ENCODE measurements at places on chromosomes 16 and 17. TPM values are rescaled to one million over a fixed set of nuclear protein-coding genes. Genes with fewer than 3 reads are reported as not detected.
A peak's percentile ranks its signal among the peaks of the same experiment; 100 is the strongest.

DNA sequence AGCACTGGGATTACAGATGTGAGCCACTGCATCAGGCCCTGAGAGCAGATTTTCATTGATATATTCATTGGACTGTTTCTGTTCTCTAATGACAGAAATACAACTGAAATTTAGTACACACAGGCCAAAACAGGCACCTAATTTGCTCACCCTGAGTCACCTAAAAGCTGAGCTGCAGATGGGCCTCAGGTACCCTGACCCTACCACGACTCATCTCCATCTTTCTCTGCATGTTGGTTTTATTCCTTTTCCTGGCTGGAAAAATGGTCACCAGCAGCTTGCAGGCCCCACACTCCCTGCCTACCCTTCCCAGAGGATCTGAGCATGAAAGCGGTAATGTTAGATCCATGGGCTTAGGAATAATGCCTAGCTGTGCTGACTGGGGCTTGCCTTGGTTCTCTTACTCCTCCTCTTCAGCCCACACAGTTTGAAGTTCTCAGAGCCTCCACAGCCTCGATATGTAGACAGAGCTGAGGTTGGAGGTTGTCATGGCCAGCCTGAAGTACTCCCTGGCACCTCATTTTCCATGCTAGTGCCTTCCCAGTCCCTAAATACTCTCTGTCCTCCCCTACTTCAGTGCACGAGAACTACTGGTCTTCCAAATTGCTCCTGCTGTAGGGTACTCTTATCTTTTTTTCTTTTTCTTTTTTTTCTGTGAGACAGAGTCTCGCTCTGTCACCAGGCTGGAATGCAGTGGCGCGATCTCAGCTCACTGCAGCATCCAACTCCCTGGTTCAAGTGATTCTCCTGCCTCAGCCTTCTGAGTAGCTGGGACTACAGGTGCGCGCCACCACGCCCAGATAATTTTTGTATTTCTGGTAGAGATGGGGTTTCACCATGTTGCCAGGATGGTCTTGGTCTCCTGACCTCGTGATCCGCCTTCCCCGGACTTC, 51.1 kb downstream of the CENPV start:
- no peaks in the 10 kb centered on the region for H3K27me3 ChIP-seq
- H3K27ac ChIP-seq, result no peak overlapping the region
- no peak for DNase-seq
- no peak overlapping the region for H3K4me3 ChIP-seq
- peaks cover 35% of the 10 kb centered on the region for H3K36me3 ChIP-seq
- H3K4me1 ChIP-seq, result no peaks in the 10 kb centered on the region

DNA sequence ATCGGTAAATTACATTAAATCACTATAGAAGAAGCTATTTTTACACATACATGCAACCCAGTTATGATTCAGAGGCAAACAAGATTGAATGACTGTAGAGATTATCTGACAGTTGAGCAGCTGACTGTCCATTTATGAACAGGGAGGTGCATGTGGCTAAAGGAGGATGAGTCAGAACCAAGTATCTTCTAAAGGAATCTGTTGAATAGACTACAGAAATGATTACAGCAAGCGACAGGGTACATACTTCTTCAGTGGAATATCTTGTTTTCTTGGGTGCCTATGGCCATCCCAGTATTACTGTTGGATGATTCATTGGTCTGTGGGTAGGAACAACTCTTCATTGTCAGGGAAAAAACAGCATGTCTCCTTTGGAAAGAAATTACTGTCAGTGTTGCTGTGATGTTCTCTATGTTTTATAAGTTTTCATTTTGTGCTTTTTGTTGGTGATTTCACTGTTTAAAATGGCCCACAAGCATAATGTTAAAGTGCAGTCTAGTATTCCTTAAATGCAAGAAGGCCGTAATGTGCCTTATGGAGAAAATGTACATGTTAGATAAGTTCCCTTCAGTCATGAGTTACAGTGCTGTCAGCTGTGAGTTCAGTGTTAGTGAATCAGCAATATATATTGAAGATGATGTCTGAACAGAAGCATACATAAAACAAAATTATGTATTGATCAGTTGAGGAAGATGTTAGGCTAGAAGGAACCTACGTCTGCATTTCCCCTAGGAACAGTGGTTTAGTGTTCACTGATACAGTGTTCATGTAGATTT, 27.0 kb downstream of the CBFB start:
- no peaks in the 10 kb centered on the region for H3K36me3 ChIP-seq
- H3K27me3 ChIP-seq, result no peaks in the 10 kb centered on the region
- H3K4me3 ChIP-seq, result no peak overlapping the region
- no peak overlapping the region for H3K27ac ChIP-seq
- DNase-seq, result no peak

The ODAD4 gene
- 0.33 TPM for total RNA-seq

DNA sequence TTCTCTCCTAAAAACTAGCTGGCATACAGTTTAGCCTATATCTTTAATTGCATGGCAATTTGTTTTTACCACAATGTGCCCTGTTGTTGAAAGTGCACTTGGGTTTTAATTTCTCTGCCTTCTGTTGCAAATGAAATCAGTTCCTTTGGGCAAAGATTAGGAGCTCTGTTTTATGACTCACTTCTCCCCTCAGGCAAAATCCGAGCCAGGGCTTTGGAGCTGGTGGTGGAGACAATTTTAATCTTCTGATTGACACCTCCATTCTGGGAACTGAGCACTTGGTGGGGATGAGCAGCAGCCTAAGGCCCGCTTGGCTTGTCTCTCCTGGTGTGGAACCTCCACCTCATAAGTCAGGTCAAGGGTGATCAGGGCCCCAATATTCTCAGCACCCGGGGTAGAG, 13.3 kb upstream of the MYH8 start:
- H3K4me1 ChIP-seq, result no peaks in the 10 kb centered on the region
- H3K27me3 ChIP-seq, result no peaks in the 10 kb centered on the region
- no peak overlapping the region for H3K27ac ChIP-seq
- no peak overlapping the region for H3K4me3 ChIP-seq
- no peaks in the 10 kb centered on the region for H3K36me3 ChIP-seq

- peaks cover 10% of the 10 kb centered on the region for H3K27me3 ChIP-seq
- peaks cover 27% of the 10 kb centered on the region for H3K36me3 ChIP-seq
- H3K4me3 ChIP-seq, result peak within 1 kb of the TSS; percentile 75
- H3K27ac ChIP-seq, result peak within 1 kb of the TSS; percentile 92
Observed at GRCh38 chr17:7328840-7329373, at the start of gene NEURL4. TSS of gene NEURL4 (minus strand) at chr17:7329335. CDS start at chr17:7329312, 23 bp downstream.

The ABCA10 gene
- 3.9 TPM for total RNA-seq

DNA sequence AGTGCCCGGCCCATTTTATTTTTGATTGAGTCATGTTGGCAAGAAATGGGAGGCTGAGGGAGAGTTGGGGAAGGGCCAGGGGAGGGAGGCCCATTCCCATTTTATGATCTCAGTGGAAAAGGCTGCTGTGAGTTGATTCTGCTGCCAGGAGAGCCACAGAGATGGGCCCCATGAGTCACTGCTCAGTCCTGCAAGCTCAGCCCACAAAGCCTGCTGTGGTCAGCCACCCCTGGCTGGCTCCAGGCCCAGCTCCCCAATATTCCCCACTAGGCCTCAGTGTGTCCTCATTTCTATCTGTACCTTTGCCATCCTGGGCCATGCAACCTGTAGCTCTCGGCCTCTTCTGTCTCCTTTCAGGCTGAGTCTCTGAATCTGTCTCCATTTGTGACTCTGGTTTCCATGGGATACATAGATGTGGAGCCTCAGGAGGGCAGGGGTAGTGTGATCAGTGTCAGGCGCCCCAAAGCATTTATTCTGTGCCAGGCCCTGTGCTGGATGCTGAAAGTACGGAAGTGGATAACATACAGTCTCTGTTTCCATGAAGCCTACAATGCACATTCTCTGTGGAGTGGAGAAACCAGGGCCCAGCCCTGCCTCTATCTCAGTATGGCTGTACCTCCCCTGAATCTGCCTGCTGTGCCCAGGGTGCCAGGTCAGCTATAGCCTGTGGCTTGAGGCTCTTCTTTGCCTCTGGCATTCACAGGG, 1.9 kb upstream of the PLEKHG4 start:
- H3K4me3 ChIP-seq, result no peak overlapping the region
- H3K4me1 ChIP-seq, result peaks cover 31% of the 10 kb centered on the region
- no peaks in the 10 kb centered on the region for H3K36me3 ChIP-seq

GRCh38 chr17:59848778-59849177, 44.0 kb downstream of the TUBD1 start:
- peaks cover 77% of the 10 kb centered on the region for H3K4me1 ChIP-seq
- H3K36me3 ChIP-seq, result no peaks in the 10 kb centered on the region
- no peaks in the 10 kb centered on the region for H3K27me3 ChIP-seq
- no peak overlapping the region for H3K4me3 ChIP-seq
- no peak overlapping the region for H3K27ac ChIP-seq

- DNase-seq, result no peak
- no peak overlapping the region for H3K4me3 ChIP-seq
- no peaks in the 10 kb centered on the region for H3K27me3 ChIP-seq
- H3K36me3 ChIP-seq, result no peaks in the 10 kb centered on the region
- no peak overlapping the region for H3K27ac ChIP-seq
- peaks cover 45% of the 10 kb centered on the region for H3K4me1 ChIP-seq
Observed at GRCh38 chr17:57553991-57554825, 190.9 kb downstream of the CCDC182 start.

DNA sequence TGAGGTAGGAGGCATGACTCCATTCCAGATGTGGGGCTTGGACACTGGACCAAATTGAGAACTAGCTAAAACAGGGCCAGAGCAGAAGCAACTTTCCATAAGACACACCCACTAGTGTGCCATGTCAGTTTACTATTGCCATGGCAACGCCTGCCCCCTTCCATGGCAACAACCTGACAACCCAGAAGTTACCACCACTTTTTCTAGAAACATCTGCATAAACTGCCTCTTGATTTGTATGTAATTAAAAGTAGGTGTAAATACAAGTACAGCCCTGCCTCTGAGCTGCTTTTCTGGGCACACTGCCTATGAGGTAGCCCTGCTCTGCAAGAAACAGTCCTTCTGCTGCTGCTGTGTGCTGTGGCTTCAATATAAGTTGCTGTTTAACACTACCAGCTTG, 19.5 kb upstream of the SCNN1B start:
- no peaks in the 10 kb centered on the region for H3K36me3 ChIP-seq
- no peak for DNase-seq
- no peak overlapping the region for H3K27ac ChIP-seq
- peaks cover 3% of the 10 kb centered on the region for H3K4me1 ChIP-seq
- no peak overlapping the region for H3K4me3 ChIP-seq

- no peak for DNase-seq
- no peak overlapping the region for H3K27ac ChIP-seq
- no peak overlapping the region for H3K4me3 ChIP-seq
- no peaks in the 10 kb centered on the region for H3K36me3 ChIP-seq
- H3K4me1 ChIP-seq, result no peaks in the 10 kb centered on the region
Observed at GRCh38 chr17:74353446-74354060, 8.1 kb downstream of the BTBD17 start.

DNA sequence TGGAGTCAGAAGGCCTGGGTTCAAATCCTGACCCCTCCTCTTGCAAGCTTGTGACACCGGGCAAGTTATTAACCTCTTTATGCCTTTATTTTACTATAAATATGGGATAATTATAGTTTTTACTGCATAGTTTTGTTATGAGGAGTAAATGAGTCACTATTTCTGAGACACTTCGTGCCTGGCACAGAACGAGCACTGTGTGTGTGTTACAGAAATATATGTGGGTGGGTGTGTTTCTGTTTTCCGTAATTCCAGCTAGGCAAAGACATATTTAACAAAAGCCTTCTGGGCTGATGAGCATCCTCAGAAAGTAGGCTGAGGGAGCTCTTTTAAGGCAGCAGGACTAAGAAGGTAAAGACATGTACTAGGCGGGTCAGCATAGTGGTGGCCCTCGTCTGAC, 417.9 kb downstream of the MAF start:
- H3K27me3 ChIP-seq, result no peaks in the 10 kb centered on the region
- H3K4me1 ChIP-seq, result peaks cover 5% of the 10 kb centered on the region
- no peaks in the 10 kb centered on the region for H3K36me3 ChIP-seq
- H3K4me3 ChIP-seq, result no peak overlapping the region

DNA sequence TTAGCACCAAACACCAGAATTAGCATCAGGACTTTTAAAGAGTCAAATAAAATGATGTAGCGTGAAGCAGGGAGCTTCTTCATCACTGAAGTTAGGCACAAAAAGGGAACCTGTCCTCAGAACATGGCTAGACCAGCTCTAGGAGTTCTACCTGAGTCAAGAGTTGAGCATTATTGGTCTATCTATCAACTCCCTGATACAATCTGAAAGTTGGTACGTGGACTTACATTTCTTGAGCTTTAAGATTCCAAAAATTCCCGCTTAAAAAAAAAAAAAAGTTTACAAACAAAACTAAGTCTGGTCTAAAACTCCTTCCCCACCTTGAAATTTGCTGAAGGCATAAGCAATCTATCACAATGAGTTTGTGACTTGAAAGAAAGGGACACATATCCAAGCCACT, 12.3 kb downstream of the TLE7 start:
- peaks cover 6% of the 10 kb centered on the region for H3K27me3 ChIP-seq
- H3K4me3 ChIP-seq, result no peak overlapping the region
- H3K36me3 ChIP-seq, result no peaks in the 10 kb centered on the region
- no peak overlapping the region for H3K27ac ChIP-seq

The TAX1BP3 gene
- 117 TPM for total RNA-seq

- peaks cover 41% of the 10 kb centered on the region for H3K4me1 ChIP-seq
- no peak overlapping the region for H3K27ac ChIP-seq
- H3K27me3 ChIP-seq, result no peaks in the 10 kb centered on the region
- DNase-seq, result no peak
- no peaks in the 10 kb centered on the region for H3K36me3 ChIP-seq
Observed at GRCh38 chr16:17277981-17278381, 192.8 kb downstream of the XYLT1 start.

- peaks cover 35% of the 10 kb centered on the region for H3K4me1 ChIP-seq
- H3K36me3 ChIP-seq, result no peaks in the 10 kb centered on the region
- no peak overlapping the region for H3K4me3 ChIP-seq
- no peak overlapping the region for H3K27ac ChIP-seq
- H3K27me3 ChIP-seq, result no peaks in the 10 kb centered on the region
Observed at GRCh38 chr16:11576427-11577289, 10.1 kb downstream of the LITAF start.

The KRTAP16-1 gene
- not detected for total RNA-seq

DNA sequence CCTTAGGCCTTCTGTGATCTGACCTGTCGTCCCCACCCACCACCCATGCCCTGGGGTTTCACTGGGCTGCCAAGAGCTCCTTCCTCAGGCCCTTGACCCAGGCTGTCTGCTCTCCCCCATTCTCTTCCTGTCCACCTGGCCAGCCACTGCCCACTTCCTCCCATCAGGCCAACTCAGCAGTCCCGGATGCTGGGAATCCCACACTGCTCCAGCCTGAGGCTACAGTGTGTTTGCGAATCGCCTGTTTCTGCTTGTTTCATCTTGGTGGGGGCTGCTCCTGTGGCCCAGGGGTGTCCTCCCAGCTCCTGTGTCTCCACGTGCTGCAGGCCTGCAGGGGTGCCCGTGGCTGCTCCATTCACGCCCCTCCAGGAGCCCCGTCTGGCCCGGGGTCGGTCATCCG, 839 bp upstream of the METRN start:
- H3K27ac ChIP-seq, result no peak overlapping the region
- peaks cover 5% of the 10 kb centered on the region for H3K36me3 ChIP-seq
- peaks cover 25% of the 10 kb centered on the region for H3K27me3 ChIP-seq
- H3K4me1 ChIP-seq, result peaks cover 76% of the 10 kb centered on the region

- H3K27me3 ChIP-seq, result no peaks in the 10 kb centered on the region
- H3K27ac ChIP-seq, result no peak overlapping the region
- DNase-seq, result no peak
Observed at GRCh38 chr17:9475101-9475658, 100.4 kb downstream of the STX8 start.

- no peaks in the 10 kb centered on the region for H3K36me3 ChIP-seq
- no peak overlapping the region for H3K4me3 ChIP-seq
- no peaks in the 10 kb centered on the region for H3K27me3 ChIP-seq
- H3K4me1 ChIP-seq, result peaks cover 20% of the 10 kb centered on the region
- H3K27ac ChIP-seq, result no peak overlapping the region
Observed at GRCh38 chr17:40820228-40820838, 2.1 kb downstream of the KRT10 start.

- no peaks in the 10 kb centered on the region for H3K27me3 ChIP-seq
- peak overlapping the region; percentile 56 for H3K27ac ChIP-seq
- no peaks in the 10 kb centered on the region for H3K36me3 ChIP-seq
- DNase-seq, result no peak
- H3K4me3 ChIP-seq, result no peak overlapping the region
Observed at GRCh38 chr17:76543826-76544545, 4.1 kb downstream of the PRCD start.
